Left kidney (tissue), 8 donors: ENCODE measurements at places on chromosomes 11 and 22. TPM values are rescaled to one million over a fixed set of nuclear protein-coding genes. Genes with fewer than 3 reads are reported as not detected.

The OR51I1 gene
- not detected for polyA plus RNA-seq

The SDHD gene
- polyA plus RNA-seq: 176 TPM

The CSF2RB gene
- polyA plus RNA-seq: 1.9 TPM

GRCh38 chr22:36668854-36669253, 34.7 kb downstream of the CACNG2 start:
- DNase-seq: no peak

DNA sequence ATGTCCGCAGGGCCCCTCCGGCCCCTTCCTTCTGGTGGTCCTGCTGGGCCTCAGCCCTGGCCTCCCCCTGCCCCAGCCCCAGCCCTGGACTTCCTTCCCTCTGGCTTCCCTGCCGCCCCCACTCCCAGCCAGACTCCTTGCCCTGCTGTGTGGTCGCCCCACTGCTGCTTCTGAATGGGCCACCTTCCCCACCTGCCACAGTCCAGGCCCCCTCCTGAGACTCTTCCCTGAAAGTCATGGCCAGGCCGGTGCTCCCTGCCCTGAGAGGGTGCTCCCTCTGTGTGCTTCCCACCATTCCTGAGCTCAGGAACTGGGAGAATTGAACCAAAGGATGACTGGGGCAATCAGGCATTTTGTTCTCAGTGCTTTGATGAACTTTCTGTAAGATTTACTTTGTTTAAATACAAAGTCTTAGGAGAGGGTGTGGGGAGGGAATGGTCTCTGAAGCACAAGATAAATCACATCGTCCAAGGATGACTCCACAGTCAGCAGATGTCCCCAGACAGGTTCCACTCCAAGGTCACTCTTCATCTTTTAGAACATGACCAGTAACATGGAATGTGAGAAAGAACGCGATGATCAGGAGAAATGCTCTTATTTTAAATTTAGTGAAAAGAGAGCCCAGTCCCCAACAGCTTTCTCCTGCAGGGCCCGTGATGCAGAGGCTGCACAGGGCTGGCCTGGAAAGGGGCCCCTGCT, 774 bp downstream of the APOBEC3D start:
- no peak for DNase-seq

GRCh38 chr11:7654195-7654705, 19.1 kb downstream of the CYB5R2 start:
- DNase-seq: no peak
